ENCODE measurements at places on chromosomes 1 and 21.
A peak's percentile ranks its signal among the peaks of the same experiment; 100 is the strongest.

DNA sequence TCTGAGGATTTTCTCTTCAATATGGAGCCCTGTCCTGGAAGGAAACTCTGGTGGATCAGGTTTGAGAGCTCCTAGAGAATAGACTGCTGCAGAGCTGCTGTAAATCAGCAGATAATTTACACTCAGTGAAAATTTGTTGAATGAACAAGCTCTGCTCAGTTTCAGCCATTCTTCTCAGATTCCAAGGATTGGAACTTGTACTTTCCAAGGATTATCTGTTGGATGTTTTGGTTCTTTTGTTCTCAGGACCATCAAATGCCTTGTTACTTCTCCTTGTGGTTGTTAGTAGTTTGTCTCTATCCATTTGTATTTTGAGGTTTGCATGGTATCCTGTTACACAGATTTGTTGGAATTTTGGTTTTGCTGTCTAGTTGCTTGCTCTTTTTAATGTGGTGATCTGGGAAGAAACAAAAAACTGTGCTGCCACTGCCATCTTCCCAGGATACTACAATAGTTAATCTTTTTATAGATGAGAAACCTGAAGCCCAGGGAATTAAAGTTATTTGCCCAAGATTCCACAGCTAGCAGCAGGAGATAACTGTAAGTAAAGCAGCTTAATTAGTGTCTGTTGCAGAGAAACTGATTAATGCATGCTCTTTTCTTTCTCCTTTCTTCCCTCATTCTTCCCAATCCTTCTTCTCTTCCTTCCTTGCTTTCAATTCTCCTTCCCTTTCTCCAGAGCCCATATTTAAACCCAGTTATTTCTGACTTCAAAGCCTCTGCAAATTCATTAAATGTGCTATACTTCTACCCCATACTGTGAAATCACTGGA lies 21.7 kb upstream of the KIFAP3 start:
- no peak for DNase-seq

DNA sequence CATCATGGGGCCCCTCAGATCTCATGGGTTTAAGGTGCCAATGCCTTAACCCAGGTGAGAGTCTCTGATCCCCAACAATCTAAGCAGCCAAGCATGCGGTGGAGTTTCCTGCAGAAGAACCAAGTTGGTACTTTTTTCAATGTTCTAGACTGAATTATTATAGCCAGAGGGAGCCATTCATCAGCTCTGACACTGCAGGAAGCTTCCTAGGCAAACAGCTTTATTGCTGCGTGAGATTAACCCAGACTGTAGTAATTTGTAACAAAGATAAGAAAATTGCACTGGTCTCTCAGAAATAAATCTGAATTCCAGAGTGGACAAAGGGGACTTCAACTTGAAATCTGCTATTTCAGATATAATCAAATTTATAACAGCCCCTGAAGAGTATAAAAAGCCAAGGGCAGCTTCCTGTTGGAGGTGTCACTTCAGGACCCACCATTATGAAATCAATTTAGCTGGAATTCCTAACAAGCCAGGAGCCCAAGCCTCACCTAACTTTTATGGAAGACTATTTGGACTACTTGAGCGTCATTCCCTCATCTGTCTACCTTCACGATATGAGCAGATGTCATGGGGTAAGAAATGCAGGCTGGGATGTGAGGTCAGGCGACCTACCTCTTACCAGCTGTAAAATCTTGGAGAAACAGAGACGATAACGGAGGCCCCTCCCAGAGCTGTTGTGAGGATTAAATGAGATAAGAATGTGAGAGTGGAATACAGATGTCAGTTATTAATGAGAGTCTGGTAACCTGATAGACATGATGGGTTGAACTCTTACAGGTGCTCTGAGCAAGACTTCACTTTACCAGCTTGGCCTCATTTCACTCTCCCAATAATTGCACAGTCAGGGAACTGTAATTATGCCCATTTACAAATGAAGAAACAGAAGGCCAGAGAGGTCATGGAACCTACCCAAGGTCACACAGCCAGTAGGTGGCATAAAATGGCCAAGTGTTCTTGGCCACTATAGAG lies 135.1 kb downstream of the RRAGC start:
- DNase-seq, result no peak

DNA sequence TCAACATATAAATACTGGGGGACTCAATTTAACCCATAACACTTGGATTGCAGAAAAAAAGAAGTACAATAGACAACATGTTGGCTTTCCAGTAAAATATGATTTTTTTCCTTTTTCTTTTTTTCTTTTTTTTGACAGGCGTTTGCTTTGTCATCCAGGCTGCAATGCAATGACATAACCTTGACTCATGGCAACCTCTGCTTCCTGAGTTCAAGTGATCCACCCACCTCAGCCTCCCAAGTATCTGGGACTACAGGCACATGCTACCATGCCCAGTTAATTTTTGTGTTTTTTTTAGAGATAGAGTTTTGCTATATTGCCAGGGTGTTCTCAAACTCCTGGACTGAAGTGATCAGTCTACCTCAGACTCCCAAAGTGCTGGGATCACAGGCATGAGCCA lies 1512.0 kb upstream of the PRMT6 start:
- DNase-seq, result no peak

DNA sequence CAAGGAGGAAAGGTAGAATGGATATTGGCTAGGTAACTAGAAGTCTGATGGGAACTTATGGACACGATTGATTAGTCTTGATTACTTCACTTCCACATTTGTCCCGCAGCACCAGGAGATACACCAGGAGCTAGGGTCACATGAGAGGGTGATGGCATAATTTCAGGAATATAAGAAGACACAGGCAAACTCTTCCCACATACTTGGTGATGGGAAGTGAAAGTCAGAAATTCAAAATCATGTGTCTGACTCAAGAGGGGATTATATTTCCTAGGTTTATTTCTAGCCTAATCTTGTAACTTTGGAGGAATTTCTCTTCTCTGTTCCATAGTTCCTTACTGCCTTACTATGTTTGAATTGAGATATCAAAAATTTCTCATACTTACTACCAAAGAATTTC lies 185.0 kb downstream of the PBX1 start:
- no peak for DNase-seq

DNA sequence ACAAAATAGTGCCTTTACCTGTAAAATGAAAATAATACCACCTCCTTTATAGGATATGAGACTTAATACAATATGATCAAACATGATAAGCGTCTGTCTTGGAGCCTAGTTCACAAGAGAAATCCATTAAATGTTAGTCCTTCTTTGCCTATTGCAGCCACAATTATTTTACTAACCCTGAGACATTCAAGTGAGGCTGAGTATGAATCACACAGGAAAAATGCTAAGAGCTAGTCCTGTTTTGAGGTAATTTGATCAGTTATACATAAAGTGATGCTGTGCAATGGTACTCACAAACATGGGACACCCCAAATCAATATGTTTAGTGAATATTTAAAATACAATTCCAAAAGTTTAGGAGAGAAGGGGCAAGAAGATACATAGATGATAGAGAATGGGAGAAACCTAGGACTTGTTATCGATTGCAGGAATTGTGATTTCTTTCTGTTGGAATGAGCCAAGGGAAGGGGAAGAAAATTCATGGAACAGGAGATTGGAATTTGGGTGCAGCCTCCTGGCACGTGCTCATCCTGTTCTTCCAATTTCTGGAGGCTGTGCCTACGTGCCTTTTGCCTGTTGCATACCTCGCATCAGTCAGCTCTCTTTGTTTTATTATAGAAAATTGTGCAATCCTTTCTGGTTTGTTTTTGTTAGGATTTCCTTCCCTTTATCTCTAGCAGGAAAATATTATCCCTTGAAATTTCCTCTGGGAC lies 39.9 kb upstream of the BACH1 start:
- peak; percentile 58 for DNase-seq

- DNase-seq, result no peak
Observed at GRCh38 chr1:201092738-201093137, 19.5 kb downstream of the CACNA1S start.

DNA sequence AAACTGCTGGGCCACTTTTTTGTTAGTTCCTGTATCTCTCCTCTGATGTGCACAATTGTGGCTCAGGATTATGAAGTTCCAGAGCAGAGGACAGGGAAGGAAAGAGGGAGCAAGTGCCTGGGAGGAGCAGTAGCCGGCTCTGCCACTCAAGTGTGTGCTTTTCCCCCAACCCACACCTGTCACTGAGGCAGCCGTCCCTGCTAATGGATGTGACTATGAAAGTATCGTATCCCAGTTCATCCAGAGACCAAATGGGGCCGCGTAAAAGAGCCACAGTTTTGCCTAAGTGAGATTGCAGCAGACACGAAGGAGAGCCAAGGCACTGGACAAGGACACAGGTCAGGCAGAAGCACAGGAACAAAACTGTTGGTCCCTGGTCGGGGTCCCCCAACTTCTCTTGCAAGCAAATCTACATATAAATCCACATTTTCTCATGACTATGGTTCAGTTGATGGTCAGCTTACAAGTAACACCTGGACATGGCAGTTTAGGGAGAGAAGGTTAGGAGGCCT lies 204.7 kb downstream of the RHOU start:
- DNase-seq, result no peak

DNA sequence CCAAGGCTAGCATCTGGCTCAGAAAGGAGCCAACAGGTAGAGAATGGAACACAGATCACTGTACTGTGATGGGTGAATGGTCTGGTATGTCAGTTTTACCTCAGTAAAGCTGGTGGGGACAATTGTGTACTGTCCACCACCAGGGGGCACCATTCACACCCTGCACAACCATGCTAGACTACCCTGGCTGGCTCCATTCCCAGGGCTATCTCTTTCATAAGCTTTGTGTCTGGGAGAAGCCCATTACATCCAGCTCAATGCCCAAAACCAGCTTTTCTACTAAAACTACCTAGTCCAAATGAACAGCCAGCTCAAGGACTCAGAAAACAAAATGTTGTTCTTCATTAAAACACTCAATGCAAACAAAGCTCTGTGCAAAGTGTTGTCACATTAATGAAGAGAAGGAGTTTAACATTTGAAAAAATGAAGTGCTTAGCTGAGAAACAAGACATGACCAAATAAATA lies 62.0 kb upstream of the RASAL2 start:
- peak; percentile 72 for DNase-seq

DNA sequence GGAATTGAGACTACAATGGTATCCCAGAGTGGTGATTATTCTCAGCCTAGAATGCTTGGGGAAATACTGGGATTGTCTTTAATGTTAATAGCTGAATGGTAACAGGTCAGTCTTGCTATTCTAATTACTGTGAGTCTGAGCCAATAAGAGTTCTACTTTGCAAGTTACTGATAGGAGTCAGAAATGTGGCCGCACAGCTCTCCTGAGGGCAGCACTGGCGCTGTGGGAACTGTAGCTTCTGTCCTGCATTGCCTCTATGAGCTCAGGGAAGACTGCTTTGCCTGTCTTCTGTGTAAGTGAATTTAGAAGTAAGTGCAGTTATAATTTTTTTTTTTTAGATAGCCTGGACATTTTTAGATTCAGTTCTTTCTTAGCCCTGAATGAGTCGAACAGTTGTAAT lies 10.0 kb upstream of the VAMP3 start:
- no peak for DNase-seq
